ENCODE measurements at places on chromosomes 2 and 18.
A peak's percentile ranks its signal among the peaks of the same experiment; 100 is the strongest.

GRCh38 chr2:188975497-188976102 lies 1.4 kb downstream of the COL3A1 start:
- DNase-seq = no peak

DNA sequence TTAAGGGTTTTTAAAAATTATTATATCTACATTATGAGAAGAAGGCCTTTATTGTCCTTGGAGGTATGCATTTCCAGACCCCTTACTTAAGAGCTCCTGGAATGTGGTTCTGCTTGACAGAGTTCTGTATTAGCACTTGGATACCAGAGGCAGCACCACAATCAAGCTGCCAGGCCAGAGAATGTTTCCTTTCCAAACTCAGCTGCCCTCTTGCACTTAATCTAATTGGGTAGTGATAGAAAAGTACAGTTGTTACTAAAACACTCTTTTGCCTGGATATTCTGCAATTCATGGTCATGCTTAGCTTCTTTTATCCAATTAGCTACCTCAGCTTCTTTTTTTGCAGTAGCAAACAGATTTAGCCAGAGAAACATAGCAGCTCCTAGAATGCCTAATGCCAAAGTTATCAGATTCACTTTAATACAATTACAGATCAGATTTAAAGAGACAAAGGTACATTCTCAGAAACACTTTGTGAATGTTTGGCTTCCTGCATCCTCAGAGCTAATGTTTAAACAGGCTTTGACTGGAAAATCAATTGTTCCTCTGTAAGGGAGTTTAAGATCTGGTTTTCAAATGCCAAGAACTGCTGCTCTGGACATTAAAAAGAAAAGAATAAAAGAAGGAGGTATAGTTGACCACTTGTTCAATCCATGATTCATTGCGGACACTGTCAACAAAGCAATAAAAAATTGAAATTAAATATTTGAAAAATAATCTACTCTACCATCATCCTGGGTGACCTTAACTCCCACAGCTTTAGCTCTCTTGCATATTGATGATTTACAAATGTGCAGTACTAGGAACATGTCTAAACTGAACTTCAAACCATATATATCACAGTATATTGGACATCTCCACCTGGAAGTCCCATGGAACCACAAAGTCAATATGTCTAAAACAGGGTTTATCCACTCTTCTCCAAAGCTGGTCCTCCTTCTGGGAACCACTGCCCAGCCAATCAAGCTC lies 12.8 kb downstream of the NOSTRIN start:
- DNase-seq = no peak

DNA sequence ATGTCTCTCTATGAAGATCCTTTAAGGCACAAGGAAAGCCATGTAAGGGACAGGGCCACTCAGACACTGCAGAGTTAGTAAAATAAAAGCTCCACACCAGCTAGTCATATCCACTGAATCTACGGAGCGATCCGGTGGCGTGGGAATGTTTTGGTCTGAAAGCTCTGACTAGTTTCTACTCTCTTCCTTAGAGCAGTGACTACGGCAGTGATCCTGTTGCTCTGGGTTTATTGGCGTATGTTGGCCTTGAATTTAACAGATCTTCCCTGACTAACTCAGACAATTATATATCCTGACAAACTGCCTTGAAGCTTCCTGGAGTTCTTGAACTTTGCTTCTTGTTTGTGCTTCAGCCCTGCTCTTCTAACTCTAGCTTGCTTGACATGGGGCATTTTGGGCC lies 115.3 kb upstream of the FZD5 start:
- DNase-seq = no peak

- no peak for DNase-seq
Measured at GRCh38 chr2:207107551-207107950, 58.2 kb downstream of the KLF7 start.

- DNase-seq = no peak
Measured at GRCh38 chr2:24845691-24846090, 52.5 kb downstream of the CENPO start.

DNA sequence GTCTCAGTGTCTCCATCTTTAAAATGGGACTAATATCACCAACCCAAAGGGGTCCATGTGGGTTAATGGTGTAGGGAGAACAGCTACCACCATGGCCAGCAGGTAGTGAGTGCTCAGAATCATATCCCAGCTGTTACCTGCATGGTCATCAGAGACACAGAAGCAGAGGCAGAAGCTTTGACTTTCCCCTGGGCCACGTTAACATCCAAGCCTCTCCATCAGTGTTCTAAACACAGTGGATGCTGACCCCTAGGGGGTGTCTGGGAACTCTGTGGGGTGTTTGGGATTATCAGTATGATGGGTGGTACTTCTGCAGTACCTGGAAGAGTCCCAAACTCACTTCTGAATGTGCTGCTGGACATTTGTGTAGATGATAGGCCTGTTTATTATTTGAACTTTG lies 93.6 kb downstream of the GYPC start:
- DNase-seq = no peak

DNA sequence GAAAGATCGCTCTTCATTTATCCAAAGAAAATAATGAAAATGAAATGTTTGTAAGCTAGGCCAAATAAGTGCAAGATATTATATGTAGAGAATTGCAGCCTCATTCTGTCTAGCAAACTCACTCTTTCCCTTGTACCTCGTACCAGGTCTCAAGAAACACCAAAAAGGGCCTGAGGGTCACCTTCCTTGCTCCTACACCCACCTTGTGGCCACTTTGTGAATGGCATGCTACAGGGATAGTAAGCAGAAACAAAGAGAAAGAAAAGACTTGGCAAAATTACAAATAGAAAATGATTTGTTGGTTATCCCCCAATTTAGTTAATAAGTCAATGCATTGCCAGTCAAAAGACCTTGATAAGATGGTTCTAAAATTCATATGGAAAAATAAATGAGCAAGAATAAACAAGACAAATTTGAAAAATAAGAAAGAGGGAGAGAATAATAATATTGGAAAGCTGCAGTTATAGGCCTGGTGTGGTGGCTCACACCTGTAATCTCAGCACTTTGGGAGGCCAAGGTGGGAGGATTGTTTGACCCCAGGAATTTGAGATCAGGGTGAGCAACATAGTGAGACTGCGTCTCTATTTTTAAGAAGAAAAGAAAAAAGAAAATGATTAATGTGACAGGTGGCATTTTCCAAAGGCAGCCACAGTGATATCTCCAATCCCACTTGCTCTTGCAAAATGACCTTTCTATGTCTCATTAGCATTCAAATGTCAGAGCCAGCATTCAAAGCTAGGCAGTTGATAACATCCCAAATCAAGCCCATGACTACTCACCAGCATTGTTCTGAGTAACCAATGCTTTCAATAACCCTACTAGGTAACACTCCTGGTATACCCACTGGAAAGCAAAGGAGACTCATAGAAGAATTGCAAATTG lies 38.8 kb upstream of the BMP10 start:
- peak; percentile 61 for DNase-seq

GRCh38 chr2:109171444-109172334 lies 42.7 kb downstream of the SH3RF3 start:
- peak; percentile 38 for DNase-seq

DNA sequence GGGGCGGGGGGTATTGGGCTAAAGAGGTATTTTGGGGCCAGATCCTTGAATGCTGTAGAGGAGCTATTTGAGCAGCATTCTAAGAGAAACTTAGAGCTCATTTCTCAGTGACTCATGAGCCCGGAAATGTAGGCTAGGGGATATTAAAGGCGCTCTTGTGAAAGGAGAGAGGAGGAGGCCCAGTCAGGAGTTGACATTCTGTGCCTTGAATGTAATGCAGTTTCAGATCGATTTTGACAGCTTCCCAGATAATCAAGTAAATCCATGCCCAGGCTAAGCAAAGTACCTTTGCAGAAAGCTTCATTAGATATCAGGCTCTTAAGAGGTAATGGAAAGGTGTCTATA lies 1.5 kb downstream of the CAB39 start:
- DNase-seq = peak; percentile 66

- no peak for DNase-seq
Measured at GRCh38 chr2:3662239-3662638, 4.2 kb downstream of the ALLC start.

- no peak for DNase-seq
Measured at GRCh38 chr18:62938006-62938405, 222.7 kb downstream of the PHLPP1 start.
